ENCODE measurements at places on chromosomes 3 and 15.

- H3K4me3 ChIP-seq = no peak overlapping the region
- no peaks in the 10 kb centered on the region for H3K27me3 ChIP-seq
- H3K4me1 ChIP-seq = peaks cover 6% of the 10 kb centered on the region
- no peak overlapping the region for H3K27ac ChIP-seq
- DNase-seq = peak; percentile 5
Observed at GRCh38 chr15:61051569-61052031, 177.5 kb downstream of the RORA start.

DNA sequence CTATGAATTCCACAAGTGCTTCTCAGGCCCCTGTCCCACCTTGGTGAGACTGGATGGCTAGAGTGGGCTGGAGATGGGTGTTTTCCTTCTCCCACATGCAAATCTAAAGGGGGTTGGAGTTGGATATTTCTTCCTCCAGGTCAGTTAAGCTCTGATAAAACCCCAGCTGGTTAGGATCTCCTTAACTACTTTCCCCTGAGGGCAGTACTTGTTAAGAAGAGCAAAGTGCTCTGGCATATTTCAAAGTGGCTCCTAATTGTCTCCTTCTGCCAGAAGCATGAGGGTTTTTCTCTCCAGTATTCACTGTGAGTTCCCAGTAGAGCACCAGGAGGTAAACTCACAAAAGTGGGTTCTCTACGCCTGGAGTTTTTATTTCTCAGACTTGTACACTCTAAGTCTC is 31.4 kb downstream of the COL6A6 start:
- H3K36me3 ChIP-seq = no peaks in the 10 kb centered on the region
- no peak for DNase-seq
- H3K4me1 ChIP-seq = no peaks in the 10 kb centered on the region
- H3K4me3 ChIP-seq = no peak overlapping the region
- no peaks in the 10 kb centered on the region for H3K27me3 ChIP-seq

DNA sequence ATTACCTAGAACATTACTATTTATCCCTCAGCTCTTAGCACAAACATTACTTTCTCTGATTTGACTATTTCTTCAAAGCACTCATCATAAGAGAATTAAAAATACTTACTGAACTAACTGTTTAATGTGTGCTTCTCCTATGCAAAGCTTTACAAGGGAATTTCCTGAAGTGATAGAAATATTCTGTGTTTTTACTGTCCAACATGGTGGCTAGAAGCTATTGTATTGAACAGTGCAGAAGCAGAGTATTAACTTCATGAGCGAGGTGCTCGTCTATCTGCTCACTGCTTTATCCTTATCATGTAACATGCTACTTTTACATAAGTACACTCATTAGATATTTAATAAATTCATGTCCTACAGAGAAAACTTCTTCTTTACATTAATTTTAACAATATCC is 239.1 kb downstream of the ISL2 start:
- no peaks in the 10 kb centered on the region for H3K27me3 ChIP-seq
- H3K27ac ChIP-seq = no peak overlapping the region
- DNase-seq = no peak
- no peaks in the 10 kb centered on the region for H3K4me1 ChIP-seq

DNA sequence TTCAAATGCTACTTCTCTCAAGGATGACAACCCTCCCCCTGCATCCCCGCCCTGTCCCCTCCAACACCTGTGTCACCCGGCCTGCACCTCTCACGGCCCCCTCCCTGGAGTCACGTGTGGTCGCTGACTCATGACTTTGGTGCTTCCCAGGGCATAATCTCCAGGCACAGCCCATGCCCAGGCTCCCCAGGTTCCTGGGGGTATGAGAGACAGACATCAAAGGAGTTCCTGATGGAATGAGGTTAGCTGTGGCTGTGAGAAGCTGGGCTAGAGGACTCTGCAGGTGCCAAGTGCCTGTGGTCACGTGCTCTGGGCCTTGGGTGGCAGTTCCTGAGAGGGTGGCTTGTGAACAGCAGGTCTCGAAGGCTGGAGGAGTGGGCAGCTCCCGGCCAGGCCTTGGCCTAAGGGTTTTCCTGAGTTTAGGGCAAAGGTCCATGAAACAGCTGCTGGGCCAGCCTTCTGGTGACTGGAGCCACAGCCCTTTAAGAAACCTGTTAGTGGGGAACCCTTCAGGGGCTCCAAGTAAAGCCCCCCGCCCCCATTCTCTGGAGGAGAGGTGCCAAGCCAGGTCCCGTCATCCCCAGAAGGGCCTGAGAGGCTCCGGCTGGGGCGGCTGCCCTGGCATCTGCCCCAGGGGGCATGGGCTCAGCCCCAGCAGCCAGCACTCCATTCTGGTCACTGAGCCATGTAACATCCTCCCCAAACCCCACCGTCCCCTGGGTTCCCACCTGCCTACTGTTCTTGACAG is 230.0 kb downstream of the XXYLT1 start:
- H3K27me3 ChIP-seq = peaks cover 4% of the 10 kb centered on the region
- H3K36me3 ChIP-seq = no peaks in the 10 kb centered on the region
- no peak overlapping the region for H3K4me3 ChIP-seq

GRCh38 chr15:59315914-59316451 is 56.7 kb downstream of the MYO1E start:
- no peaks in the 10 kb centered on the region for H3K27me3 ChIP-seq
- DNase-seq = no peak
- peaks cover 5% of the 10 kb centered on the region for H3K4me1 ChIP-seq
- H3K36me3 ChIP-seq = no peaks in the 10 kb centered on the region

- no peak overlapping the region for H3K4me3 ChIP-seq
- peaks cover 7% of the 10 kb centered on the region for H3K36me3 ChIP-seq
- peaks cover 3% of the 10 kb centered on the region for H3K4me1 ChIP-seq
- no peak overlapping the region for H3K27ac ChIP-seq
- H3K27me3 ChIP-seq = no peaks in the 10 kb centered on the region
Observed at GRCh38 chr15:74870436-74871215, 2.5 kb downstream of the SCAMP2 start.

GRCh38 chr3:41608347-41608746 is 353.6 kb downstream of the ULK4 start:
- H3K27me3 ChIP-seq = no peaks in the 10 kb centered on the region
- no peak for DNase-seq
- no peak overlapping the region for H3K4me3 ChIP-seq

GRCh38 chr3:169085827-169086226 is 577.7 kb downstream of the MECOM start:
- no peak overlapping the region for H3K27ac ChIP-seq
- H3K4me3 ChIP-seq = no peak overlapping the region

- no peaks in the 10 kb centered on the region for H3K36me3 ChIP-seq
- peaks cover 7% of the 10 kb centered on the region for H3K4me1 ChIP-seq
- H3K27ac ChIP-seq = no peak overlapping the region
- peaks cover 2% of the 10 kb centered on the region for H3K27me3 ChIP-seq
- no peak for DNase-seq
Observed at GRCh38 chr3:180911876-180912303, 580 bp upstream of the FXR1 start.

- no peak overlapping the region for H3K27ac ChIP-seq
- H3K36me3 ChIP-seq = no peaks in the 10 kb centered on the region
- no peaks in the 10 kb centered on the region for H3K27me3 ChIP-seq
- no peak overlapping the region for H3K4me3 ChIP-seq
- H3K4me1 ChIP-seq = no peaks in the 10 kb centered on the region
Observed at GRCh38 chr3:118304557-118304956, 730.1 kb downstream of the IGSF11 start.

DNA sequence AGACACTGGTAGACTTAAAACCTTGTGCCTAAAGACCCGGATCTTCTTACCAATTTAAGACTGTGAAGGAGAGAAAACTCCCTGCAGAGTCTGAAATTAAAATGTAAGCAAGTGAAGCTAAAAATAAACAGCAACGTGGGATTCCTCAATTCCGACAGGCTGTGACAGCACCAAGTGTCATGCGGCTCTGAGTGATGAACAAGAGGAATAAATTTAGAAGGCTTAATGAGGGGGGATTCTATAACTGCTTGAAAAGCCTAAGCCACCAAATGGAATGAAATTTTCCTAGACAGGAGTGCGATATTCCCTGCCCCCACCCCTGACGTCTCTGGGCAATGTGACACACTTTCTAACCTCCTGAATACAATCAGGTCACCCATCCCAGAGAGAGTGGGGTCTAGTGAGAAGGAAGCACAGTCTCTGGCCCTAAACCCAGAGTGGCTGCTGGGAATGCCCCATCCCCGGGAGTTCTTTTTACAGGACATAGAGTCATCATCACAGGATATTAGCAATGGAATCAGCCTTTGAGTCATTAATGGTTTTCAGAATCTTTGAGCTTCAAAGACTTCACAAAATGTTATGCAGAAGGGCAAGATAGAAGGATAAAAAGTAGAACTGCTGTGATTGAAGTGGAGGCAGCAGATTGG is 114.3 kb downstream of the EDEM1 start:
- no peaks in the 10 kb centered on the region for H3K4me1 ChIP-seq
- no peak overlapping the region for H3K4me3 ChIP-seq
- no peaks in the 10 kb centered on the region for H3K27me3 ChIP-seq
- no peaks in the 10 kb centered on the region for H3K36me3 ChIP-seq
- H3K27ac ChIP-seq = no peak overlapping the region

- H3K27me3 ChIP-seq = peaks cover 40% of the 10 kb centered on the region
- no peak overlapping the region for H3K4me3 ChIP-seq
- DNase-seq = no peak
- H3K27ac ChIP-seq = no peak overlapping the region
- H3K4me1 ChIP-seq = peaks cover 3% of the 10 kb centered on the region
- no peaks in the 10 kb centered on the region for H3K36me3 ChIP-seq
Observed at GRCh38 chr15:91100814-91101607, 954 bp downstream of the SV2B start.

All from neuronal stem cell (in vitro differentiated cells).